Testis (tissue), 5 donors: ENCODE measurements at places on chromosomes 13 and 19. TPM values are rescaled to one million over a fixed set of nuclear protein-coding genes. Genes with fewer than 3 reads are reported as not detected.

- DNase-seq: no peak
These were observed 438.1 kb downstream of the FGF9 start for GRCh38 chr13:22108979-22109378.

DNA sequence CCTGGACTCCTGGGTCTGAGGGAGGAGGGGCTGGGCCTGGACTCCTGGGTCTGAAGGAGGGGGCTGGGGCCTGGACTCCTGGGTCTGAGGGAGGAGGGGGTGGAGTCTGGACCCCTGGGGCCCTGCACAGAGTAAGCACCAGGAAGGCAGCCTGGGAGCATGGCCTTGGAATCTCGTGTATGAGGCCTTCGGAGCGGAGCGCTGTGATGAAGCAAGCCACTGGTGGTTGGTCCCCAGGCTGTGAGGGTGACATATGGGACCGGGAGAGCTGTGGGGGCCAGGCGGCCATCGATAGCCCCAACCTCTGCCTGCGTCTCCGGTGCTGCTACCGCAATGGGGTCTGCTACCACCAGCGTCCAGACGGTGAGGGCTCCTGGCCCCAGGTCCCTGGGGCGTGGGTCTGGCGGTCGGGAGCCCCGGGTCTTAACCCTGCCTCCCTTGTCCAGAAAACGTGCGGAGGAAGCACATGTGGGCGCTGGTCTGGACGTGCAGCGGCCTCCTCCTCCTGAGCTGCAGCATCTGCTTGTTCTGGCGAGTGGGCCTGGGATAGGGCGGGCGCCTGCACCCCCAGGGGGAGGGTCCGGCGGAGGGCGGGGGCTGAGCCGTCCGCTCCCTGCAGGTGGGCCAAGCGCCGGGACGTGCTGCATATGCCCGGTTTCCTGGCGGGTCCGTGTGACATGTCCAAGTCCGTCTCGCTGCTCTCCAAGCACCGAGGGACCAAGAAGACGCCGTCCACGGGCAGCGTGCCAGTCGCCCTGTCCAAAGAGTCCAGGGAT is 918 bp downstream of the TMEM190 start:
- DNase-seq: no peak

- no peak for DNase-seq
These were observed 601 bp downstream of the SLC46A3 start for GRCh38 chr13:28718196-28718542.

Gene LCP1
- 48.7 TPM for total RNA-seq

Gene CEACAM20
- total RNA-seq: 0.62 TPM
